Anterior cingulate cortex (tissue), 58 donors: ENCODE measurements at places on chromosomes 7 and 10.

GRCh38 chr7:76316984-76317781, 14.7 kb downstream of the HSPB1 start:
- no peak for DNase-seq

DNA sequence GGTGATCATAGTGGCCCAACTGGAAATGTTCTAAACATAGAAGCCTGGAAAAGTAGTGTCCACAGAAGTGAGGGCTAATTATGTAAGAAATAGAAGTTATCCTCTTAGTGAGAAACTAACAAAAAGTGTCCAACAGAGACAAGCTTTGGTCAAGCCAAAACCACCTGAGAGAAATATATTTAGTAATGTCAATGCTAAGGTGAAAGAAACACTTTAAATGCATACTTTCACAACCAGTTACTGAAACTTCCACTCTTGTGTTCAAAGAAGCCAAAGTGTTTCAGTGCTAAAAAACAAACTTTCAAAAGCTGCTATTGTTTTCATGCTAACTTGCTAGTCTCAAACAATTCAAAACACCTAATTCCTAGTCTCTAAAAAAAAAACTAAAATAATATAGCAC, 18.1 kb downstream of the RAB11FIP2 start:
- no peak for DNase-seq

DNA sequence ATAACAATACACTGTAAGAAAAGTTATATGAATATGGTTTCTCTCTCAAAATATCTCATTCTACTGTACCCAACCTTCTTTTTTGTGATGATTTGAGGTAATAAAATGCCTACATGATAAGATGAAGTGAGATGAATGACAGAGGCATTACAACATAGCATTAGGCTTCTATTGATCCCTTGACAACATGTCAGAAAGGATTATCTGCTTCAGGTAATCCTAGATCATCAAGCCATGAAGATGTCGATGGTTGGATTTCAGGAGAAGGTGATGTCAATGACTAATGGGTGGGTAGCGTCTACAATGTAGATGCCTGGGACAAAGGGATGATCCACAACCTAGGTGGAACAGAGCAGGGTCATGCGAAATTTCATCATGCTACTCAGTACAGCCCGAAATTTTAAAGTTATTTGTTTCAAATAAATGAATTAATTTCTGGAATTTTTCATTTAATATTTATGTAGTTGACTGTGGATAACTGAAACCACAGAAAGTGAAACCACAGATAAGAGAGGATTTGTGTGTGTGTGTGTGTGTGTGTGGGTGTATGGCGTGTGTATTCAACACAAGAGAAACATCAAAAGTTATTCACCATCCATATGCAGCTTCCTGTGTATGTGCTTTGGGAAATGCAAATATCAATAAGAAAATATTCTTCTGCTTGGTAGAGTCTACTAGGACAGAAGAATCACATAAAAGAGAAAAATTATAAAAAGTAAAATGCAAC, 77.0 kb downstream of the MAGI2 start:
- DNase-seq = no peak

DNA sequence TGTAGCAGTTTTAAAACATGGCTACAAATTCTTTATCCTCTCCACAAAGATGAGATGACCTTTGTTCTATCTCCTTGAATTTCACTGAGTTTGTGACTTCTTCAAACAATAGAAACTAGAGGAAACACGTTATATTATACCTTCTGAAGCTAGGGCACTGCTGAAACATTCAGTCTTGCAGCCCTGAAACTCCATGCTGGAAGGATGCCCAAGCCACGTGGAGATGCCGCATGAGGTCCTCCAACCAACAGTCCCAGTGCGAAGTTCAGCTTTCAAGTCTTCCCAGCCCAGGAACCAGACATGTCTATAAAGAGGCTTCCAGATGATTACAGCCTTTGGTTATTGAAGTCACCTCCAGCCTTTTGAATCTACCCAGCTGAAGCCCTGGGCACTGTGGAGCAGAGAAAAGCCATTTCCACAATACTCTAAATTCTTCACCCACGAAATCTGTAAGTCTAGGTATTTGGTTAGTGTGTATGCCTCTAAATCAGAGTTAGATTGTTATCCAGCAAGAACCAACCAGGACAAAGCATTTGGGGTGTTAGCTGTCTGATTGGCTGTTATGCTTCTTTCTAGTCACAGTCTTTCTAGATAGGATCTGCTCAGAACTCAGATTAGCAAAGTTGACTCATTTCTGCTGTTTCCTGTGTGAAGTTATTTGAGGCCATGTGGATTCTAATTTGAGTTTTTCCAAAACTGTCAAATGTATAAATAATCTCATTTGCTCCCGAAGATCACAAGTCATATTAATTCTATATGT, 186.5 kb upstream of the TMEM72 start:
- DNase-seq = no peak

GRCh38 chr7:20514364-20514763, 101.1 kb upstream of the ABCB5 start:
- peak; percentile 36 for DNase-seq
